ENCODE measurements at places on chromosomes 2 and 18.
A peak's percentile ranks its signal among the peaks of the same experiment; 100 is the strongest.

DNA sequence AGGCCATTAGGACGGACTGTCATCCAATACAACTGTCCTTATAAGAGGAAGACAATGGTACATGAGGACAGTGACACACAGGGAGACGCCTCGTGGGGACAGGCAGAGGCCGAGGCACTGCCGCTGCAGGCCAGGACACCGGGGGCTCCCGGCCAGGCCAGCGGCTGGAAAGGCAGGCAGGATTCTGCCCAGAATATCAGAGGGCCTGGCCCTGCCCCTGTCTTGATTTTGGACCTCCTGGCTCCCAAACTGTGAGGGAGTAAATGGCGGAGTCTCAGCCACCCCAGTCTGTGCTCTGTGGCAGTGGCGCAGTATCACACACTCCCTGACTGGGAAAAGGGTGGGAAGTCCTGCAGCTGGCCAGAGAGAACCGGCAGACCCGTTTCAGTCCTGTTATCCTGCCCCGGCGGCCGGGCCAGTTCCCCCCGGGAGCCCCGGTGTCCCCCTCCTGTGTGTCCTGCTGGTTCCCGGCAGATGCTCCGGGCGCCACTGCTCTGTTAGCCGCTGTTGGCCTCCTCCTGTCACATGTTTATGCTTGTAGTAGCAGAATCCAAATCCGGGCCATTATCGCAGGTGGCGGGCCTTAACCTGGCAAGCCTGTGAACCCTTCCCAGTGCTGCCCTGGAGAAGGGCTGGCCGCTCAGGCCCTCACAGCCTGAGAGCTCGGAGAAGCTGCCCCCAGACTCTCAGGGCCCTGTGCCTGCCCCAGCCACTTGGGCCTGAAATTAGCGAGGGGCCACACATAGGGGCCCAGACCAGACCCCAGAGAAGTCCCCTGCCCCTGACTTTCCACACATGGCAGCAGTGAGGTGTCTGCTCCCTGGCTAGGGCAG is 31.4 kb upstream of the TAF1B start:
- H3K4me3 ChIP-seq: no peak overlapping the region
- no peak overlapping the region for H3K27ac ChIP-seq
- peaks cover 8% of the 10 kb centered on the region for H3K4me1 ChIP-seq

GRCh38 chr2:96913398-96914202 is 43.7 kb upstream of the SEMA4C start:
- DNase-seq: no peak
- no peak overlapping the region for H3K27ac ChIP-seq

- no peak for DNase-seq
- no peaks in the 10 kb centered on the region for H3K27me3 ChIP-seq
- no peak overlapping the region for H3K4me3 ChIP-seq
- no peak overlapping the region for H3K27ac ChIP-seq
- H3K36me3 ChIP-seq: no peaks in the 10 kb centered on the region
These were observed 336.5 kb upstream of the SLC39A10 start for GRCh38 chr2:195320413-195320973.

GRCh38 chr2:113965644-113966043 is 75.8 kb downstream of the ACTR3 start:
- H3K36me3 ChIP-seq: no peaks in the 10 kb centered on the region
- H3K27me3 ChIP-seq: no peaks in the 10 kb centered on the region
- H3K4me1 ChIP-seq: peaks cover 8% of the 10 kb centered on the region
- no peak overlapping the region for H3K27ac ChIP-seq
- no peak for DNase-seq

- H3K27me3 ChIP-seq: no peaks in the 10 kb centered on the region
- H3K4me1 ChIP-seq: peaks cover 21% of the 10 kb centered on the region
- H3K4me3 ChIP-seq: peak overlapping the region; percentile 61
- H3K36me3 ChIP-seq: no peaks in the 10 kb centered on the region
- peak overlapping the region; percentile 95 for H3K27ac ChIP-seq
- DNase-seq: no peak
These were observed 175.3 kb upstream of the PID1 start for GRCh38 chr2:229446350-229446749.

GRCh38 chr18:30469091-30469490 is 573.5 kb downstream of the DSC3 start:
- no peaks in the 10 kb centered on the region for H3K4me1 ChIP-seq
- H3K27ac ChIP-seq: no peak overlapping the region
- DNase-seq: no peak

DNA sequence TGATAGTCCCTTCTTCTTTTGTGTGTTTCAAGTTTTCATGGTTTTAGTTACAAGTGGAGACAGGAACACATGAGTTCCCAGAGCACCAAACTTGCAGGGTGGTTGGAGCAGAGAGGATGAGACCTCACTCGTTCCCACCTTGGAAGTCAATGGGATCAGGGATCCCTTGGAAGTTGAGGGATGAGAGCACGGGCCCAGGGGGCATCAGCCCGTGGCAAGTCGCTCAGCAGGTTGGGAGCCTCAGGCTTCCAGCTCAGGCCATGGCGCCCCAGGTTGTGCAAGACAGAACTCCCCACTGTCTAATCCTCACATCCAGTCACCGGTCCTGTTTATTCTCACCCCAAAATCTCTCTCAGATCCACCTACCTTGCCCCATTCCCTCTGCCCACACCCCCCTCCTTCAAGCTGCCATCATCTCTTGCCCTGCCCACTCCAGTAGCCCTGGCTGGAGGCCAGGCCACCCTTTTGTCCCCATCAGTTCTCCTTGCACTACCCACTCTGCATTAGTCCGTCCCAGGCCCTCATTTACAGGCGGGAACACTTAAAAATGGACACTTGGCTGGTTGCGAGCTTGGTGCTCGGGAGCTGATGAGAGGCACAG is 37.6 kb upstream of the FOSL2 start:
- peak overlapping the region; percentile 84 for H3K27ac ChIP-seq
- H3K4me1 ChIP-seq: peaks cover 20% of the 10 kb centered on the region
- H3K36me3 ChIP-seq: no peaks in the 10 kb centered on the region
- no peak overlapping the region for H3K4me3 ChIP-seq
- DNase-seq: no peak

DNA sequence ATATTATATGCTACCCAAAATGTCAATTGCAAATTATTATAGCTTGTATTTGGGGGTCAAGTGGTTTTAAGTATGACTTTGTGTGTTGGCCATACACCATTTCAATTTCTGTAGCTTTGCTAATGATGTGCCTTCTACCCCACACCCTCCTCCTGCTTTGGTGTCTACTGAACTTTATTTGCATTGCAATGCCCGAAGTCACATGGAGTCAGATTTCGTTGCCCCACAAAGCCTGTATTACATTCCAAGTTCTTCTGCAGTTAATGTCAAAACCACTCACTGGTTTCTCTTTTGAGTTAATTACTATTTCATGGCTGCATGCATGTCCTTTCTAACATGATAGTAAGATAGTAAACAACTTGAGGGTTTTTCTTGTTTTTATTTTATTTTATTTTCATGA is 528.9 kb downstream of the RIT2 start:
- no peak for DNase-seq
- H3K4me1 ChIP-seq: no peaks in the 10 kb centered on the region
- H3K27ac ChIP-seq: no peak overlapping the region
- H3K4me3 ChIP-seq: no peak overlapping the region

DNA sequence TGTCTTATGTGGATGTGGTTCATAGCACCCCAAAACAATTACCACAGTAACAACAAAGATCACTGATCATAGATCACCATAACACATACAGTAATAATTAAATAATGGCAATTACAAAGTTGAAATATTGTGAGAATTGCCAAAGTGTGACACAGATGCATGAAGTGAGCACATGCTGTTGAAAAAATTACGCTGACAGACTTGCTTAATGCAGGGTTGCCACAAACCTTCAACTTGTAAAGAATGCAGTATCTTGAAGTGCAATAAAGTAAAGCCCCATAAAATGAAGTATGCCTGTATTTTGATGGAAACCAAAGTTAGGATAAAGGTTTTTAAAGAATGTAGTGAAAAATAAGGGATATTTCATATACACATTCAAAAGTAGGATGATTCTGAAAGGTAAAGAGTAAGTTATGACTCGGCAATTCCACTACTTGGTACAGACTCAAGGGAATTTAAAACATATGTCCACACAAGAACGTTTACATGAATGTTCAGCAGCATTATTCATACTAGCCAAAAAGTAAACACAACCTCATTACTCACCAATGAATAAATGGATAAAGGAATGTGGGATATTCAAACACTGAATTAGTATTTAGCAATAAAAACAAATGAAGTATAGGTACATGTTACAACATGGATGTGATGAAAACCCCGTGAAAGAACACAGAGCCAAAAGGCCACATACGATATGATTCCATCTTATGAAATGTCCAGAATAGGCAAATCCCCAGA is 61.6 kb downstream of the SCN9A start:
- H3K4me1 ChIP-seq: no peaks in the 10 kb centered on the region
- no peak for DNase-seq
- no peaks in the 10 kb centered on the region for H3K27me3 ChIP-seq
- no peak overlapping the region for H3K27ac ChIP-seq

- no peak for DNase-seq
- H3K27me3 ChIP-seq: no peaks in the 10 kb centered on the region
- H3K36me3 ChIP-seq: peaks cover 6% of the 10 kb centered on the region
These were observed 40.4 kb downstream of the NAT8 start for GRCh38 chr2:73601780-73602179.

- H3K4me1 ChIP-seq: no peaks in the 10 kb centered on the region
- H3K4me3 ChIP-seq: no peak overlapping the region
- H3K27ac ChIP-seq: no peak overlapping the region
- no peaks in the 10 kb centered on the region for H3K27me3 ChIP-seq
- H3K36me3 ChIP-seq: no peaks in the 10 kb centered on the region
- no peak for DNase-seq
These were observed 381.8 kb upstream of the POU3F3 start for GRCh38 chr2:104472076-104472475.

DNA sequence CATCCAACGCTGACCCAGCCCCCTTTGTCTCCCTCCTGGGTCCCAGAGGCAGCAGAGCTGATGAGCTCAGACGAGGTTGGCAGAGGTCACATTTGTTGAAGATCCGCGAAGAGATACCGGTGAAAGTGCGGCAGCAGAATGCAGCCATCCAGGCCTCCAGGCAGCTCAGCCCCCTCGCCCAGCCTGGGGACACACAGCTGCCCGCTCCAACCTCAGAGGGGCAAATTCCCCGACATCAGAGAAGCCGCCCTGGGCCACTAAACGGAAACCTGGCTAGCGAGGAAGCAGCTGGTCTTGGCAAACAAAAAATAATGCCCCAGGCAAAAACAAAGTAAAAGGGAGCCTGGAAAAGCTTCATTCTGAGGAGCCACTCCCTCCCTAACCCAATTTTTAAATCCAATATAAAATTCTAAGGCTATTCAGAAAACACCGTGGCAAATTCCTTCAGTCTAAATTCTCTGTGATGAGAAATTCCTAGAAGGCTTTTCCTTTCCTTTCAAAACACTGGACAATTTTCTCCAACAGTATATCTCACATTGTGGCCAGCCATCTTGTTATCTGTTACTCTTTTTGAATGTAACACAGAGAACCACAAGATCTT is 262.4 kb downstream of the SS18 start:
- H3K4me3 ChIP-seq: no peak overlapping the region
- H3K4me1 ChIP-seq: no peaks in the 10 kb centered on the region
- H3K27ac ChIP-seq: no peak overlapping the region
- H3K36me3 ChIP-seq: no peaks in the 10 kb centered on the region

GRCh38 chr18:37661478-37661877 is 95.9 kb upstream of the CELF4 start:
- no peak overlapping the region for H3K4me3 ChIP-seq
- no peak overlapping the region for H3K27ac ChIP-seq
- H3K36me3 ChIP-seq: no peaks in the 10 kb centered on the region
- no peaks in the 10 kb centered on the region for H3K4me1 ChIP-seq

DNA sequence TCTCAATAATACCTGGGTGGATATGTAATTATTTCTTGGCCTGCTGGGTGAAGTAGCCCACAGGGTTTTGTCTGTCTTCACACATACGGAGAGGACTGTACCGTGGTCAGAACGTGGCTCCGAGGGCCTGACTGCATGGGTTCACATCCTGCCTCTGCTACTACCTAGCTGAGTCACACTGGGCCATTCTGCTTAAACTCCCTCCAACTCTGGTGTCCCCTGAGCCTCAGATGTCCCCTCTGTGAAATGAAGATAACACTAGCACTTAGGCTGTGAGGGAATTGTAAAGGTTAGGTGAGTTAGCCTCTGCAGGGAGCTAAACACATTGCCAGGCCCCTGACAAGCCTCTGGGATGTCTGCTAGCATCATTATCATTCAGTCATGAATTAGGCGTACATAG is 120.1 kb upstream of the NABP1 start:
- no peaks in the 10 kb centered on the region for H3K36me3 ChIP-seq
- no peak for DNase-seq
- H3K4me3 ChIP-seq: no peak overlapping the region
- no peaks in the 10 kb centered on the region for H3K4me1 ChIP-seq
- no peaks in the 10 kb centered on the region for H3K27me3 ChIP-seq

- no peak for DNase-seq
- H3K27me3 ChIP-seq: no peaks in the 10 kb centered on the region
- H3K4me1 ChIP-seq: no peaks in the 10 kb centered on the region
- no peaks in the 10 kb centered on the region for H3K36me3 ChIP-seq
- no peak overlapping the region for H3K27ac ChIP-seq
These were observed 128.2 kb upstream of the DNAJC10 start for GRCh38 chr2:182587831-182588230.

DNA sequence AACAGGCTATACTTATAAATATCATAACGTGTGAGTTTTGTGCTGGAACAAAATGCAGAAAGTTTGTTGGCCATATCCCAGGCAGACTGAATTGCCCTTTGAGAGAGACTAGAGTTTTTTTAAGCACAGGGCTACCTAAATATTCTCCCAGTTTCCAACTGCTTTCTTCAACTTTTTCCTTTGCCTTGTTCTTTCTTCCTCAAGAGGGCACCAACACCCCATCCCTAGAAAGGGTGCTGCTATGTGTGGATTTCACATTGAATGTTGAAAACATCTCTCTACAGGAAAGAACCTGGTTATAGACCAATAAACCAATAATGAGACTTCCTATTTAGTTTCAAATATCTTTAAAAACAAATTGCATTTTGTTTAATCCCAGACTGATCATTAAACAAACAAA is 87.9 kb downstream of the ICOS start:
- no peak for DNase-seq
- H3K4me1 ChIP-seq: peaks cover 54% of the 10 kb centered on the region
- H3K27me3 ChIP-seq: no peaks in the 10 kb centered on the region
- H3K36me3 ChIP-seq: no peaks in the 10 kb centered on the region

- H3K27me3 ChIP-seq: no peaks in the 10 kb centered on the region
- H3K4me1 ChIP-seq: peaks cover 3% of the 10 kb centered on the region
- H3K36me3 ChIP-seq: no peaks in the 10 kb centered on the region
- H3K4me3 ChIP-seq: no peak overlapping the region
- DNase-seq: no peak
These were observed 21.6 kb downstream of the HPCAL1 start for GRCh38 chr2:10324095-10324832.

GRCh38 chr2:227713291-227713690 is 4.5 kb downstream of the SLC19A3 start:
- DNase-seq: no peak
- H3K27ac ChIP-seq: no peak overlapping the region
- H3K4me1 ChIP-seq: peaks cover 2% of the 10 kb centered on the region
- no peaks in the 10 kb centered on the region for H3K27me3 ChIP-seq

Measured in thoracic aorta (tissue), 2 donors.